ENCODE measurements at places on chromosomes 4 and X. TPM values are rescaled to one million over a fixed set of nuclear protein-coding genes. Genes with fewer than 3 reads are reported as not detected.

GRCh38 chr4:153729895-153730294 lies 29.9 kb downstream of the RNF175 start:
- no peak for DNase-seq

Gene HS3ST1
- 0.07 TPM for total RNA-seq

DNA sequence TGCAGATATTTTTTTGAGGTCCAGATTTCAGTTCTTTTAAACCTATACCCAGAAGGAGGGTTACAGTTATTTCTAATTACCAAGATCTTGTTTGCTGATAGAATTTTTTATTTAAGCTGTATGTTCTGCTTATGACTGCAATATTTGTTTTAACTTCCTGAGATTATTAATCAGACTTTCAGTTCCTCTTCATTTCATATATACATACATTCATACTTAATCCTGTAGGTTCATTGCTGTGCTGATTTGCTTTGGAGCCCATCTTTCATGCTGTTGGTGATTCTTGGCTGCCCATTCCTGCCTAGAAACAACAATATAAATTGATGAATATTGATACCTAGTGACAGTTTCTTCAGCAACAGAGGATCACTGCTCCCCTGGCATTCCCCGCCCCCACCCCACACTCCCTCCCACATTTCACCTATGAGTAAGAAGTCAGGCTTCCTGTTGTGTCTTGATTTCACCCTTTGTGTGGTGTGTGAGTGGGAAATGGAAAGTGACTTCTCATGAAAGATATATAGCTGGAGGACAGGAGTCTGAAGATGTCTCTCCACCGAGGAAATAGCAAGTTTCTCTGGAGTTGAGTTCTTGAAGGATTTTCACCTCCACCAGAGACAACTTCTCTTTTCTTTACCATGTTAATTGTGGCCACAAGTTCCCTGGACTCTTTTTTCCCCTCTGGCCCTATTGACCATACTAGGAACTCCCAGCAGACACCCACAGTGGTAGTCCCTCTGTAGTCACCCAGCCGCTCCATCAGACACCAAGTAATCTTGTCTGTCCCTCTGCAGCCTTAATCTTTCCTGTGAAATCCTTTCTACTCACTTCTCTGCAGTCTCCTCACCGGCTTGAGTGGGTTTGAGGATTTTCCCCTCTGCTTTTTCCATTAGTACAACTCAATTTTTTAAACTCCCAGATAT lies 118.4 kb downstream of the ASB9 start:
- DNase-seq, result no peak

- DNase-seq, result no peak
Measured at GRCh38 chr4:186781032-186781917, 57.6 kb upstream of the FAT1 start.

- DNase-seq, result no peak
Measured at GRCh38 chr4:157225096-157225495, 4.6 kb downstream of the GRIA2 start.

DNA sequence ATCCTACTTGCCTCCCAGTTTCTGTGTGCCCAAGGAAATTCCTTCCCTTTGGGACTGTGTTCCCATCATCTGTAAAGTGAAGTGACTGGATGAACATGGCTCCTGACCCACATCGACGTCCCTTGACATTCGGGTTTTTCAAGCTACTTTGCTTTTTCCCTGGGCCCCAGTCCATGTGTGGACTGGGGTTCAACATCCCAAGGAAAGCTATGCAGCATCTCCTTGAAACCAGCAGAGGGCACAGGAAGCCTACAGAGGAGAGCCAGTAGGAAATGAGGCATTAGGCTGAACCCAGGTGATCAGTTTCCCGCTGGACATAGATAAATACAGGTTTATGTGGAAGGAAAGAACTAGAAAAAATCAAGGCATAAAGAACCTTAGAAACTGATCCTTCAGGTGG lies 145.1 kb upstream of the ARHGEF9 start:
- no peak for DNase-seq

- DNase-seq, result no peak
Measured at GRCh38 chrX:153409414-153410101, 1.7 kb upstream of the ZFP92 start.

GRCh38 chr4:88600176-88600838 lies 8.0 kb downstream of the HERC3 start:
- DNase-seq, result no peak

- no peak for DNase-seq
Measured at GRCh38 chr4:82429728-82430192, 502 bp downstream of the HNRNPDL start.
